Neural progenitor cell (in vitro differentiated cells): ENCODE measurements at places on chromosomes 5 and 9.

- H3K27ac ChIP-seq: no peak overlapping the region
- H3K36me3 ChIP-seq: no peaks in the 10 kb centered on the region
- no peaks in the 10 kb centered on the region for H3K27me3 ChIP-seq
- H3K4me3 ChIP-seq: no peak overlapping the region
- no peaks in the 10 kb centered on the region for H3K4me1 ChIP-seq
Observed at GRCh38 chr5:40390281-40391149, 289.2 kb upstream of the PTGER4 start.

DNA sequence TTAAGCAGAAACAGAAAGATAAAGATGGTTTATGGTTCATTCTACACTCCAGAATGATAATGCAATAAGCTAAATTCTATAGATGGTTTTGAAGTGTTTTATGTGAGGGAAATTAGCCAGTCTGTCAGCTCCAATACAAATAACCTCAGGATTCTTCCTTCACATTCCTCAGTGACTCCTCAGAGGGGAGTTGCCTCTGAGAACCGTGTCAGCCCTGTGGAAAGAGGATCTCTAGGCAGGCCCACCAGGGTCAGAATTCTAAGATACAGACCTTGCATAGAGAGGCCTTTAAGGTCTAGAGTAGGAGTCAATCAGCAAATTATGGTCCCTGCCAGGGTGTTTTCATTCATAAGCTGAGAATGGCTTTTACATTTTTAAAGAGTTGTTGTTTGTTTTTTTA is 26.6 kb downstream of the RUSC2 start:
- peaks cover 35% of the 10 kb centered on the region for H3K4me1 ChIP-seq
- H3K4me3 ChIP-seq: no peak overlapping the region
- no peaks in the 10 kb centered on the region for H3K27me3 ChIP-seq
- DNase-seq: peak; percentile 18

DNA sequence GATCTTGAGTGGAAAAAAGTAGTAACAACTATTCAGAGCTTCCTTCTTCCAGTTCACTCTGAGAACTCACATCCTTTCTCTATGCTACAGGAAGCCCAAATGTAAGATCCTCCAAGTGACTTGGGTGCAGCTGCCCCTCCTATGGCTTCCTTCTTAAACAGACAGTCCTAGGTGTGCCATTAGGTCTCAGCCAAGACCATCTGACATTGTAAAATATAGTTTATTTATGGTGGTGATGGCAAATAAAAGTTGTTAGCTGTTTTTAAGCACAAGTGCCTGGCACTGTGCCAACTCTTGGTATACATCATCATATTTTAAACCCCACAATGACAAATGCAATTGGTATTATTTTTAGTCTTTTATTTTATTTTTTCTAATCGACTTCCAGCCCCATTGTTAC is 58.1 kb downstream of the TMEM252 start:
- no peak for DNase-seq

DNA sequence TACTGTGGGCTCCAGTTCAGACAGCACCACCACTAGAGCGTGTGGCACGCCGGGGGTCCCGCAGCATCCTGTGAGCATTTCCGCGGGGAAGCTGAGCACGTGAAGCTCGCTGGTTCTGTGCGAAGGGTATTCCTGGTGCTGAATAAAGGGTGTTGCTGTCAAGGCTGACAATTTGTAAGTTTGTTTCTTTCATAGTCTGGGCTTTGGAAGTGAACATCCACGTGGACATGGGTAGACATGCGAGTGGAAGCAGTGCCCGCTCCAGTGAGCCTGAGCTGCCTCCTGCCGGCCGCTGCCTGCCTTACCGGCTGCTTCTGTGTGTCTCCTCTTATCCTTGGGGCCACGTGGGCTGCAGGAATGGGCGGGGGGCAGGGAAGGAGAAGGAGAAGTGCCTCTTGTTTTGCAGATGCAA is 14.7 kb downstream of the NDUFS6 start:
- H3K36me3 ChIP-seq: peaks cover 12% of the 10 kb centered on the region
- no peak overlapping the region for H3K27ac ChIP-seq
- peaks cover 10% of the 10 kb centered on the region for H3K4me1 ChIP-seq
- no peaks in the 10 kb centered on the region for H3K27me3 ChIP-seq

GRCh38 chr9:93082841-93083411 is 13.1 kb upstream of the CARD19 start:
- no peaks in the 10 kb centered on the region for H3K36me3 ChIP-seq
- H3K27me3 ChIP-seq: no peaks in the 10 kb centered on the region
- no peak overlapping the region for H3K4me3 ChIP-seq
- no peak overlapping the region for H3K27ac ChIP-seq

DNA sequence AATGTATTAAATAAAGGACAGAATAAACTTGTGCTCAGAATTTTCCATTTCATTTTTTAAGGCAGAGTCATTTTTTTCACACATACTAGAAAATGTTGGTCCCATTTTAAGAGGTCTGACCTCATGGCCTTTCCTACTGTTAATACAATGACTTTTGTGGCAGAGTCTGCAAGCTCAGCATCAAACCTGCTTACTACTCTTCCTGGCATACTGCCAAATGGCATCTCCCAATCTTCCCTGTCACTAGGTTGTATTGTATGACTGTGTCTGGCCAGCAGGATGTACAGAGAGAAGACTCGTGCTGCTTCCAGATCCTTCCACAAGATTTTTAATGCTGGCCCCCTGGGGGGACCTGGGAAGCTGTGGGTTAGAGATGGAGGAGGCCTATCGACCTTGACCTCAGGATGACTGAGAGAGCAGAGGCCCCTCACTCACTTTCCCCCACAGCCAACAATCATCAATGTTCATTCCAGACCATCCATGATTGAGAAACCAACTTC is 64.7 kb downstream of the BARX1 start:
- H3K36me3 ChIP-seq: no peaks in the 10 kb centered on the region
- H3K27me3 ChIP-seq: no peaks in the 10 kb centered on the region
- no peak overlapping the region for H3K27ac ChIP-seq
- no peak overlapping the region for H3K4me3 ChIP-seq
- DNase-seq: no peak
- no peaks in the 10 kb centered on the region for H3K4me1 ChIP-seq

- H3K4me1 ChIP-seq: no peaks in the 10 kb centered on the region
- no peak overlapping the region for H3K4me3 ChIP-seq
- H3K27ac ChIP-seq: no peak overlapping the region
- H3K36me3 ChIP-seq: no peaks in the 10 kb centered on the region
Observed at GRCh38 chr9:3049636-3050035, 205.7 kb upstream of the PUM3 start.

GRCh38 chr5:71923755-71924154 is 183.5 kb upstream of the MAP1B start:
- H3K27me3 ChIP-seq: no peaks in the 10 kb centered on the region
- no peak overlapping the region for H3K27ac ChIP-seq
- no peak overlapping the region for H3K4me3 ChIP-seq
- peaks cover 21% of the 10 kb centered on the region for H3K4me1 ChIP-seq
- DNase-seq: no peak

DNA sequence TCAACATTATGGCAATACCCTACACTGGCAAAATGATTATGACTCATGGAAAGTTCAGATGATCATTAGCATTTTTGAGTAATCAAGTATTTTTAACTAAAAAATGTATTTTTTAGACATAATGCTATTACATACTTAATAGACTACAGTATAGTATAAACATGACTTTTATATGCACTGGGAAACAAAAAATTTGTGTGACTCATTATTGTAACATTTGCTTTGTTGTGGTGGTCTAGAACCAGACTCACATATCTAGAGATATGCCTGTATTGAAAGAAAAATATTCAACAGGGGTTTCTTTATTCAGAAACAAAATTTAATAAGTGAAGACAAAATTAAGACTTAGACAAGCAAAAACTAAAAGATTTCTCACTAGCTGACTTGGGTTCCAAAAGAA is 385.3 kb upstream of the RIOK2 start:
- no peak overlapping the region for H3K4me3 ChIP-seq
- DNase-seq: no peak
- no peaks in the 10 kb centered on the region for H3K36me3 ChIP-seq
- no peaks in the 10 kb centered on the region for H3K4me1 ChIP-seq

DNA sequence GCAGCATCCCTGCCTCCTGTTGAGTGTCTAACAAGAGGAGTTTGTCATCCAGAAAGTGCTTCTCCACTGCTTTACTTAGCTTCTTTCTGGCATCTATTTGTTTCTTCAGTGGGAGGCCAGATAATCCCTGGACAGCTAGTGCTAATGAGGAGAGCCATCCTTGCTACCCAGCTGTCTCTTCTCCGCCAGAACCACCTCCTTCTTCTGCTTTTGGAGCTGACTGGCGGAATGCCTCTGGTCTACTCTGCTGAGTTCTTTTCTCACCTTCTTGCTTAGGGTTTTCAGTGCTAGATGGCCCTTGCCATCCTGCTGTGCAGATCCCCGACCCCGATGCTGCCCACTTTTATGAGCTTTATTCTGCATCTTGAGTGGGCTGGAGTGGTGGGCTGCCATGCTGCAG is 145.8 kb downstream of the GPBP1 start:
- no peaks in the 10 kb centered on the region for H3K36me3 ChIP-seq
- H3K4me1 ChIP-seq: no peaks in the 10 kb centered on the region
- no peak overlapping the region for H3K27ac ChIP-seq
- no peak overlapping the region for H3K4me3 ChIP-seq
- DNase-seq: no peak

DNA sequence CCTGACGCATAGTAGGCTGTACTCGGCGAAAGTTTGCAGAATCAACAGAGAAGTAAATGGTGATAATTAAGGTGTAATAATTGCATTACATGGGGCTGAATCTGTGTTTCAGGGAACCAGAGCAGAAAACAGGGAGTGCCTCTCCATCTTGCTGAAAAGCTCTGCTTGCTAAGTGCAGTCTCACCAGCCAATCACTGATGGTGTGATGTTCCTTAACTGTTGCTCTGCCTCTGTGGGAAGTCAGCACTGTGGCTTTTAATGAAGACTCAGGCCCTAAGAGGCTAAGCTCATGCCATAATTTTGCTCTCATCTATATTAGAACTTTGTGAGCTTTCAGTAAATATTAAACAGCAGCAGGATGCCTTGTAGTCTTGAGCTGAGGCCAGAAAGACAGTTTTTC is 4.5 kb downstream of the PHF24 start:
- no peak overlapping the region for H3K4me3 ChIP-seq
- DNase-seq: no peak
- no peaks in the 10 kb centered on the region for H3K36me3 ChIP-seq
- H3K27ac ChIP-seq: no peak overlapping the region
- peaks cover 31% of the 10 kb centered on the region for H3K27me3 ChIP-seq

DNA sequence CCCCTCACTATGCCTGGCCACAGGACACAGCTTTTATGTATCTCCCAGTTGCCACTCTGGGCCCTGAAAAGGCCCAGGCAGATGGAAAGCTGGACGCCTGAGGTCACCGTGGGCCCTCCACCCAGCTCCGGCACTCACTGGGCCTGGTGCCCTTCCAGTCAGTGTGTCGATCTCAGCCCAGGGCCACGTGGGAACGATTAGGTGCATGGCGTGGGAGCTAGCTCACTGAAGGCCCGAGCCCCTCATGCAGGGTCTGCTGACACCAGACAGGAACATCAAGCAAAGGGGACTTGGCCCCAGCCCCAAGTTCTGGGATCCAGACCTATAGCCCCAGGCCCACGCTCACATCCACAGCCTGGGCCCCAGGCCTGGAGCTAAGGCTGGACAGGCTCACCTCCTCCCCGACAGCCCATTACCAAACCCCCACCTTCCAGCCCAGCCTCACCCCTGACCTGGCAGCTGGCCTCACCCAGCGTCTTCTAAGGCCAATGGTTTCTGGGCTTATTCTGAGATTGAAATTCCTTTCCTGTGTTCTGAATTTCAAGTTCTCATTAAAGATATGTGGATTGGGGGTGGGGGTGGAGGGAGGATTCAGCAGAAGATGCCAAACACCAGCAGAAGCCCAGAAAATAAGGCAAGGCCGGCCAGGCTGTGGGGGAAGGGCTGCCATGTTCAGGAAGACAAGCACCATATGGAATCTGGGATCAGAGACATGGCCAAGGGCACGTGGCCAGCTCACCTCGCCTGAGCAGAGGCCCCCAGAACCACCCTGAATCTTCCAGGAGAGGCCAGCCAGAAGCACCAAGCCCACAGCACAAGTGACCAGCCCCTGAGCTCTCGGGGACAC is 74.5 kb downstream of the ADAMTS2 start:
- peaks cover 7% of the 10 kb centered on the region for H3K4me1 ChIP-seq
- DNase-seq: no peak
- H3K36me3 ChIP-seq: no peaks in the 10 kb centered on the region
- no peak overlapping the region for H3K27ac ChIP-seq

GRCh38 chr5:22844155-22844554 is 9.0 kb downstream of the CDH12 start:
- DNase-seq: no peak
- no peaks in the 10 kb centered on the region for H3K4me1 ChIP-seq
- no peak overlapping the region for H3K4me3 ChIP-seq
- no peaks in the 10 kb centered on the region for H3K27me3 ChIP-seq
- no peaks in the 10 kb centered on the region for H3K36me3 ChIP-seq

DNA sequence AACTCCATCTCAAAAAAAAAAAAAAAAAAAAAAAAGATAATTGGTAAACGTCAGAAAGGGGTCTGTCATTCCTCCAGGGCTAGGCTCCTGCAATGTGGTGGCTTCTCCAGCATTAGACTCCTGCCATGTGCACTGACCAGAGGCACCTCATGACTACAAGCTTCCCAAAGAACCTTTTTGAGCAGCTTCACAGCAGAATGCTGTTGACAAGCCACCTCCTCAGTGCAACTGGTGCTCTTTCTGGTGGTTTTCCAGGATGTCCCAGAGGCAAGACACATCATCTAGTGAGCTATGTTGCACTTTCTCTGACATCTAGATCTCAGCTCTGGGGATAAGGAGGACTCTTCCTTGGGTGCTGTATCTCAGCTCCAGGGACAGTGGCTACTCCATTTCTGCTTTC is 11.6 kb downstream of the RPL37 start:
- no peak for DNase-seq
- H3K36me3 ChIP-seq: peaks cover 7% of the 10 kb centered on the region
- H3K4me3 ChIP-seq: no peak overlapping the region
- peak overlapping the region; percentile 14 for H3K27ac ChIP-seq
- no peaks in the 10 kb centered on the region for H3K4me1 ChIP-seq

GRCh38 chr5:135977375-135977928 is 22.7 kb upstream of the LECT2 start:
- peak; percentile 86 for DNase-seq
- peaks cover 5% of the 10 kb centered on the region for H3K27me3 ChIP-seq
- H3K36me3 ChIP-seq: no peaks in the 10 kb centered on the region
- H3K4me3 ChIP-seq: no peak overlapping the region
- no peak overlapping the region for H3K27ac ChIP-seq

- H3K36me3 ChIP-seq: no peaks in the 10 kb centered on the region
- H3K27ac ChIP-seq: no peak overlapping the region
- H3K4me1 ChIP-seq: no peaks in the 10 kb centered on the region
Observed at GRCh38 chr5:1999794-2000193, 117.1 kb upstream of the IRX4 start.
